ENCODE measurements at places on chromosomes 4 and X.

- no peak for DNase-seq
Measured at GRCh38 chr4:182303847-182304246, 60.6 kb downstream of the TENM3 start.

- no peak for DNase-seq
Measured at GRCh38 chrX:12991575-12991974, 16.7 kb downstream of the TMSB4X start.

- DNase-seq = no peak
Measured at GRCh38 chr4:7417639-7418038, 17.1 kb downstream of the PSAPL1 start.

DNA sequence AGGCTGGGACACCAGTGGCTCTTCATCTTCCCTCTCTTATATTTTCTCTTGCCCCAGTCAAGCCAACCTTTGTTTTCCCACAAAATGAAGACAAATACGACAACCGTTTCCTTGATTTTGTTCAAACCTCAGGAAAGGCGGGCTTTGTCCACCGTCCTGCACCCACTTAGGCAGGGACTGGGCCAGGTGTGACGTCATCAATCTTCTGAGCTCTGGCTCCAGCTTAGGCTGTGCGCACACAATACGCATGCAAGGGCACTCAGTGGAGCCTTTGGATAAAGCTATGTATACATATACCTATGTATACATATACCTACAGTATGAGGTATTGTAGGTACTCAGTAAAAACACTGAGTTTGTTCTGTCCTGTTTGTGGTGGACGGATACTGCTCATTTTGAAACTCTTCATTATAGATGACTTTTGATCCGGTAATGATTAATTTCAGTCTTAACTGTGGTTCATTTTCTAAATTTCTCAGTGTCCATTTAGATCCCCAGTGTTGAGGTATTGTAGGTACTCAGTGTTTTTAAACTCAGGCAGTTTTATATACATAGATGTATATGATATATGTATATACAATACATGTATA, 194.9 kb downstream of the MGST2 start:
- DNase-seq = no peak

DNA sequence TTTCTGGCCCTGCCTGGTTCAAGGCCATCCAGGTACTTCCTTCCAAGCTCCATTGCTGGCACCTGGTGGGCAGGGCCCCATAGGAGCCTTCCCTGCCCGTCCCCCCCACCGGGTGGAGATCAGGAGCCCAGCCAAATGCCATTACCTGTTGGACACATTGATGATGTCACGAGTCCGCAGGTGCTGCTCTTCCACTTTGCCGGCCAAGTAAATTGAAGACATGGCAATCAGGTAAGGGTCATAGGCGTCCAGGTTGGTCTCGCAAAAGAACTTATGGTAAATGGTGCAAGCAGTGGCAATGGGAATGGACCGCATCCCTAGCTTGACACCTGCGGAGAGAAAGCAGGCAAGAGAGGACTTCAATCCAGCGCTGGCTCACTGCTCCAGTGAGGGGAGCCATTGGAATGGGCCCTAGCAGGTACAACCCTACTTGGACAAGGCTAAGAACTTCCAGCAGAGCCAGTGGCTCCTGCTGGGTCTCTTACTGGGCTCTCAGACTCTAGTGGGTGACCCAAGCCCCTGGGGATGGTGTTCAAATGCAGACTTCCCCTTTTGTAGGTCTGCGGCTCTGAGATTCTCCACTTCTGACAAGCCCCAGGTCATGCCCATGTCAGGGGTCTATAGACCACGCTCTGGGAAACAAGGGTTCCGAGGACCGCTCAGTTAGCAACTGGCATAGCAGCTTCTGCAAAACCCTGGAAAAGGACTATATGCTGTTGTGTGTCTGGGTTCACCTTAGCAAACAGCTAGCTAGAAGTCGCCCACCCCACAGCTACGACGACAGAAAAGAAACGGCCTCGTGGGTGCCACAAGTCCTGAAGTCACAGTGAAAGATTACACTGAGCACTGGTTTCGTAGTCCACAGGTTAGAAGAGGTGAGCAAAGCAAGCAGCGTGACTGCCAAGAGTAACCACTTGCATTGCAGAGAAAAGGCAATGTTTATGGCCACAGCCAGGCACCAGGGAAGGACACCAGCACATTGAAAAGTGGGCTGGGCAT, 2.8 kb downstream of the CCNQ start:
- DNase-seq = no peak

DNA sequence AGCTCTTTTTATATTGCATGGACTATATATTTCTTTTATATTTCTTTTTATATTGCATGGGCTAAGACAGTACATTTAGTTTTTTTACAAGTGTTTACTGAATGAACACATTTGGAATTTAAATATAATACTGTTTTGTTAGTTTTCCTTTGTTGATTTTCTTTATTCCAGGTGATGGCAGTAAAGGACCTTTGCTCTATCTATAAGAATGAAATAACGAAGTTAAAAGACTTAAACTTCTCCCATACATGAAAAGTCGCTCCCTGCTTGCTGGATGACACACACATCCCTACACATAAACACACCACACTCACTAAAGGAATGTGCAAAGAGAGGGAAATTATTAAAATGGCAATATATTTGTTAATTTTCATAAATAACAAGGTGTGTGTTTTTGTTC, 102.5 kb upstream of the ANXA10 start:
- DNase-seq = no peak

DNA sequence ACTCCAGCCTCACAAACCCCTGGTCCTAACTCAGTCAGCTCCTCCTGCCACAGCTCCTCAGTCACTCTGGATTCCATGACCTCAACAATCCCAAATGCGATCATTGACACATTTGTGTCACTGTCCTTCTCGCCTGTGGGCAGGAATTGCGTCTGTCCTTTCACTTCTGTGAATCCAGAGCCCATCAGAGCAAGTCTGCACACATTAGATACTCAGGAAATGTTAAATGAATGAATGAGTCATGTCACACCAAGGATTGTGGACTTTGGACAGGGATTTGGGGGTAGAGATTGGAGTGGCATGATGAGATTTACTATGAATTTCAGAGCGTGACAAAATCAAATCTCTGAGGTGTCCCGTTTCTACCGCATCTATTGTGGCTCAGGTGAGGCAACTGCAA, 11.8 kb upstream of the CLDN24 start:
- DNase-seq = no peak

- DNase-seq = no peak
Measured at GRCh38 chr4:26484032-26484515, 6.2 kb downstream of the CCKAR start.

- no peak for DNase-seq
Measured at GRCh38 chrX:72609313-72609712, 36.7 kb upstream of the HDAC8 start.

GRCh38 chrX:56726605-56727004, 2.4 kb upstream of the NBDY start:
- DNase-seq = no peak

DNA sequence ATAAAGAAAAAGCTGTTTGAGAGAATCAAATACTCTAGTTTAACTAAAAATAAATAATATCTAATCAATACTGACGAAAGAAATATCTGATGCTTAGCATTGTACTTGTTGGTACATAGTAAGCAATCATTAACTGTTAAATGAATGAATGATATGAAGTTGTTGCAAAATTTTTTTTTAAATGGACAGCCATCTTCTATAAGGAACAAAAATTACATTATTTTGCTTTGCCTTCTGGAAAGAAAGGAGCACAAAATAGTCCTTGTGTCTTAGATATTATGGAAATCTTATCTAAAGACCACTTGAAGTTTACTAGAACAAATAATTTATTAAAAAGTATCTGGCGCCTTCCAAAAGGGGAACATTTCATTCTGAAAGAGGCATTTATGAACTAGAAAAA, 4.5 kb downstream of the NFKB1 start:
- DNase-seq = no peak

DNA sequence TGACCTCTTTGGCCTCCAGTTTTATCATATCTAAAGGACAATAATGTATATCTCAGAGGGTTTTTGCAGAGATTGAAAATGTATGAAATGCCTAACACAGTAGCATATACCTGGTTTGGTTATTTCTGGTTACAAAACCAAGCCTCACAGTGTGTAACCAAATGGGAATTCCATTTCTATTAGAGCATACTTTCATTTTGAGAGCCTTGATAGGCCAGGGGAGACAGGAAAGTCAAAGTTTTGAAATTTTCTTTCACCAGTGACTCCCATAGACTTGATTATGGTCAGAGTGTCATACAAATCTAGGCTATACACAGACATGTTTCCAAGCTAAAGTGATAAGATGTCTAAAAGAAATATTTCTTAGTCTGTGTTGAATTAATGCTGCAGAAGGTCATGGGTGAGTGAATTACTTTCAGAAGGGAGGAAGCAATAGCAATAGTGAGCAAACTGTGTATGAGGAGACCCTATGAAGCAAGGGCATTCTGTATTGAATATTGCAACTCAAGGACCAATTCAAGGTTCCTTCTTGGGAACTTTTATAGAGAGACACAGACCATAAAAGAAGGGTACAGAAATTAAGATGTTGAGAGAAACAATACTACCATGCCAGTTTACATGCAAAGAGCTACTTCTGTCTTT, 151.1 kb downstream of the PDE5A start:
- DNase-seq = no peak

DNA sequence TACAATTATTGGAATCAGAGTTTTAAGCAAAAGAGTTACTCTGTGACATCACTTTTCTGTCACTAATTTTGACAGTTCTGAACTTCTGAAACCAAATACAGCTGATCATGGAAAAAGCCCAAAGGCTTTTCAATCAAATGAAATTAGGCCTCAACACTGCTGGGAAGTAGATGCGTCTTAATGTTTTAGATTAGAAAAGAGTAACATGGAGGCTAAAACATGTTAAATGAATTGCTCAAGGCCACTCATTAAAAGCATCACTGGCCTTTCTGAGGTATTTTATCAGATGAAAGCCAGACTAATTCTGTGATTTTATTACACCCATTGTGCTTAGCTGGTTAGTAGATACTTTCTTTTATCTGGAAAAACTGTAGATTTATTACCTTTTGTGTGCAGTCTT, 672.6 kb downstream of the CENPC start:
- no peak for DNase-seq

- no peak for DNase-seq
Measured at GRCh38 chr4:4606321-4606720, 64.5 kb upstream of the STX18 start.

DNA sequence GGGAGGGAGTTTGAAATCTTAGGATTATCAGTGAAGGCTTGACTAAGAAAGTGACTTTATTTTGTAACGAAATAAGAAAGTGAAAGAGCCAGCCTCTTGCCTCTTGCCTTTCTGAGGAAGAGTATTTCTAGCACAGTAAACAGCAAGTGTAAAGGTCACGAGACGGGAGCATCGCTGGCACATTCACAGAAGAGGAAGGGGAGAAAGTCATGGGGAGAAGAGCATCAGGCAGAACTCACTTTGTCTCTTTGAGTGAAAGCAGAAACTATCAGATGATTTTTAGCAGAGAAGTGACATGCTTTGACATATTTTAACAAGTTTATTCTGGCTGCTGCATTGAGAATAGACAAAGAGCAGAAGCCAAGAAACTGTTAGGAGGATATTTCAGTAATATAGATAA, 313.8 kb downstream of the CAMK2D start:
- DNase-seq = no peak

DNA sequence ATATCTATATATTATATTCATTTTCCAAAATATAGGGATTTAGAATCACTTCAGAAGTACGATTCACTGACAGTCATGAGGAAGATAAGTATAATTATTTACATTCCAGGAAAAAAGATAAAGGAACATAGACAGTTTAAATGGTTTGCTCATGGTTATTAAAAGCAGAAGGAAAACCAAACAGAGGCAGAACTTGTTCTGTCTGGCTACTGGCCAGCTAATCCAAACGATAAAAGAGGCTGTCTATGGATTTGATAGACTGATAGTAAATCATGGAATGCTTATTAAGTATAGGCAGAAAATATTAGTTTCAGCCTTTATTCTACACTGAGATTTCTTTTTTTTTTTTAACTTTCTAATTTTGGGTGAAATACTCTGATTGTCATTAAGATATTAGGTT, 50.2 kb downstream of the RPGR start:
- no peak for DNase-seq
